ENCODE measurements at places on chromosomes 3 and 15.

DNA sequence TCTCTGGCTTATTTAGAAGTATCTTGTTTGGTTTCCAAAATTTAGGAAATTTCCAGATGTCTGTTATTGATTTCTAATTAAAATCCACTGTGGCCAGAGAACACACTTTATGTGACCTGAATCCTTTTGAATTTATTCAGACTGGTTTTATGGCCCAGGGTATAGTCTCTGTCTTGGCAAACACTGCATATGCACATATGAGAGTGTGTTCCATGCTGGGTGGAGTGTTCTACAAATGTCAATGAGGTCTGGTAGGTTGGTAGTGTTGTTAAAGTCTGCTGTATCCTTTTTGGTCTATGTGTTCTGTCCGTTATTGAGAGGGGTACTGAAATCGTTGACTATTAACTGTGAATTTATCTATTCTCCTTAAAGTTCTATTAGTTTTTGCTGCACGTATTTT is 30.2 kb downstream of the PGPEP1L start:
- DNase-seq = no peak

- DNase-seq = no peak
These were observed 46.7 kb downstream of the EMC4 start for GRCh38 chr15:34271493-34271892.

GRCh38 chr15:59051873-59052861 is 52.8 kb upstream of the CCNB2 start:
- DNase-seq = no peak

GRCh38 chr3:151839313-151839631 is 25.4 kb downstream of the AADAC start:
- DNase-seq = no peak

DNA sequence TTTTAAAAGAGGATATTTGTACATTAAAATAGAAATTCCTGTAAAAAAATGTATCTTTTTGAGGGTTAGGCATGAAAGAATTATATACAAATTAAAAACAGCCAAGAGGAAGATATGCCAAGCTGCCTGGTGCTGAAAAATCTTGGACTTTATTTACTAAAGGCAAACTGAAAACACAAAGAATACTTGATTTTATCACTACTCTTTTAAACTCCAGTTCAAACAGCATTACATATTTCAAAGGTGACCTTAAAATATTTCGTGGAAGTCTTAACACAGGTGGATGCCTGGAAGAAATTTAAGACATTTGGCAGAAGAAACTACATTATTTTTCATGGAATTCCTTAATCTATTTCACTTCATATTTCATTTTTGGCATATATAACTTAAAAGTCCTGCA is 101.1 kb upstream of the SLC2A2 start:
- DNase-seq = no peak

- DNase-seq = peak; percentile 77
These were observed 202.6 kb downstream of the MEX3B start for GRCh38 chr15:81843226-81843625.

DNA sequence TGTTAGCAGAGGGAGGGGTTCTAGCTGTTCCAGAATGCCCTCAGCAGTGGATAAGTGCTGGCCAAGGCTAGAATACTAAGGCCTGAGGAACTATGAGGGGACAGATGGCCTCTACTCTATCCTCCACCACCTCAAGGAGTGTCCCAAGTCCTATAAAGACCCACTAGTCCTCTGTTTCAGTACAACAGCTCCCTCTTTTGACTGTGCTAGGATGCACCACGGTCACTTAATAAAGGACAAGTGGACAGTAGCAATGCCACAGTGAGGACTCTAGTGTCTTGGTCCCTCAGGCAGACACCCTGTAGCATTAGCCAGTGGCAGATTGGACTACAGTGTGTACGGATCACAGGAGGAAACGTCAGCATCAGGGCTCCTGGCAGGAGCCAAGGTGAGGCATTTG is 171.8 kb upstream of the PROK2 start:
- DNase-seq = no peak

GRCh38 chr3:123621186-123621849 is 36.5 kb upstream of the HACD2 start:
- DNase-seq = no peak

DNA sequence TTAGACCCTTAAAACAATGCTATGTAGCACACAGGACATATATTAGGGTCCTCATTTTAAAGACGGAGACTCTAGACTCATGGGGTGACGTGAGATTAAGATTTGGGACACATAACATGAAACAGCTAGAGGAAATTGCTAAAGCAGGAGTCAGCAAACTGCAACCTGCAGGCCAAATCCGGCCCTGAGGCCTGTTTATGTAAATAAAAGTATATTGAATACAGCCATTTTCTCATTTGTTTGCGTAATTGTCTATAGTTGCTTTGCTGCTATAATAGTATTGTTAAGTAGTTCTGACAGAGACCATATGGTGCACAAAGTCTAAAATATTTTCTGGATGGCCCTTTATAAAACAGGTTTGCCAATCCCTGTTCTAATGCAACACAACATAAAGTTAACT is 115.5 kb downstream of the TMCO5A start:
- peak; percentile 33 for DNase-seq

GRCh38 chr3:132980102-132980501 is 58.1 kb upstream of the TMEM108 start:
- DNase-seq = no peak

DNA sequence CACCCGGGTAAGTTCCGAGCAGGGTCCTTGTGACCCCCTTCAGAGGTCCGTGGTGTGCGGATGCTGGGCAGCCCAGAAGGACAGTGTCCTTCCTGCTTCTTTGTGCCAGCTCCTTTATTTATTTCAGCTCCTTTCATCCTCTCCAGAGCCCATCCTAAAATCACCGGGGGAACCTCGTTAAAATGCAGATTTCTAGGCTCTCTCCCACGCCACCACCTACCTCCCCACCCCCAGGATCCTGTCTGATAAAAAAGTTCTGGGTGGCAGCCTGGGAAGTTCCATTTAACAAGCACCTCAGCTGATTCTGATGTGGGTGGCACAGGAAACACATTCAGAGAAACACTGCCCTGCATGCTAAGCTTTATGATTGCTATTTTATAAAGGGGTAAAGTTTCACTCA is 12.5 kb upstream of the IGF1R start:
- DNase-seq = no peak

- DNase-seq = no peak
These were observed 34.2 kb upstream of the SSUH2 start for GRCh38 chr3:8678751-8679150.

DNA sequence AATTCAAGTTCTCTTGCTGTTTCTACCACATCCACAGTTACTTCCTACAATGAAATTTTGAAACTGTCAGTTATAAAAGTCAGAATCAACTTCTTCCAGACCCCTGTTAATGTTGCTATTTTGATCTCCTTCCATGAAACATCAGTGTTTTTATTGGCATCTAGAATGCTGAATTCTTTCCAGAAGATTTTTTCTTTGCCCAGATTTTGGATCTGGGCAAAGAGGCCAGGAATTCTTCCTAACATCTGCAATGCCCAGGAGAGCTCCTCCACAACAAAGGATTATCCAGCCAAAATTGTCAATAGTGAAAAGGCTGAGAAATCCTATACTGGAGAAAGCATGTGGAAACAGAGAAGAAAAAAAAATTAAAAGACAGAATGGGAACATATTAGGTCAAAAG is 75.5 kb downstream of the SERPINI1 start:
- DNase-seq = no peak

- no peak for DNase-seq
These were observed 1.2 kb downstream of the CPA3 start for GRCh38 chr3:148866261-148866660.

DNA sequence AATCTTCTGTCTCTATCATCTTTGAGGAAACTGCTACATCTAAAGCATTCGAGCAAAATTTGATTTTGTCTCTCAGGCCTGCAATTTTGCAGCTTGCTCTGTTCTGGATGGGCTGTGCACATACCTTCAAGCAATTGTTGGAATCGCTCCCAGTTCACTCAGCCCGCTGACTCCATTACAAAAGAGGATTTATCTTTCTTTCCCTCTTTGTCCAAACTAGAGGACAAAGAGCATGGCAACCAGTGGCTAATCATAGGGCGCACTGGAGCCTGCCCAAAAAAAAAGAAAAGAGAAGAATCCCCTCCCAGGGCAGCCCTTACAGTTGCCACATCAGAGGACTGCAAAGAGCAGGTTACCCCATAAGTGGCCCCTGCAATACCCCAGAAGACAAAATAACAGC is 49.0 kb upstream of the DUT start:
- no peak for DNase-seq

- DNase-seq = no peak
These were observed 403.1 kb upstream of the EPHA3 start for GRCh38 chr3:88704338-88704737.

- no peak for DNase-seq
These were observed 5.4 kb upstream of the ABHD17C start for GRCh38 chr15:80689716-80690115.

DNA sequence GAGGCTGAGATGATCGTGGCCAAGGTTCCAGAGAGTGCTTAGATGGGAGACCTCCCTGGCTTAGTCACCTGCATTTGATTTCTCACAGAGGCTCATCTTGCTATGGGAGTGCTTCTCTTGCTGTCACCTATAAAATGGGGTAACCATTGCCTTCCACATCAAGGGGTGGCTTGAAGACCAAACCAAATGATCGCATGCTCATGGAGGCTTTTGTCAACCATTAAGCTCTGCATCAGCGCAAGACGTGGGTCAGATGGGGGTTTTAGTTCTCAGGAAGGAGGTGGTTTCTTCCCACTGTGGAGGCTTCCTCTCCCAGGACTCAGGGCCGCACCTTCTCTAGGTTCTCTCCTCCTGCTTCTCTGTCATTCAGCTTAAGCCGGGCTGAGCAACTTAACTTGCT is 27.4 kb upstream of the NOX5 start:
- DNase-seq = no peak

DNA sequence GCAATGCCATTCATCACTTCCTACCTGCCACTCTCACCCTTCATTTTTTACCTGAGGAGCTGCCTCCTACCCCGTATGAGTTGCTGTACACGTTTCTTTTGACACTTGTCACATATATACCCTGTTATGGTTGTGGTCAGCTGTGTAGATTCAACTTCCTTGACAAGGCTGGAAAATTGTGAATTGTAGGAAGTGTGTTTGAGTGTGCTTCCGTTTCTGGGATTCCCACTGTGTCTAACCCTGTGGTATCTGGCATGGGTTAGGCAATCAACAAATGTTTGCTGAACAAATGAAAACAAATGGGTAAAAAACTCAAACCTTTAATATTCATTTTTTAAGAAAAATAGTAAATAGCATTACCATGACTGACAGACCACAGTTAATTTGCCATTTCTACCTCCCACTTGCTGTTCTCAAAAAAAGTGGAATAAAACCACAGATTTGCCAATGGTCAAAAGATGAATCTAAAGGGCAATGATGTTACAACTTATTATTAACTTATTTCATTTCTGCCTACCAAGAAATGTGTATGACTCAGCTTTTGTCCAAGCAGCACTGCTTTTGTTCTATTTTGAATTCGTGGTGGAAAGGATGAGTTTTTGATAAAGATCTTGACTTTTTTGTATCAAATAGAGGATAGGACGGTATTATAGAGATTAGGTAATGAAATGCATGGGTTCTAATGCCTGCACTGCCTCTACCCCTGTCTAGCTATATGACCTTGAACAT is 404.6 kb downstream of the LPP start:
- DNase-seq = no peak

GRCh38 chr3:182284793-182285192 is 508.5 kb upstream of the ATP11B start:
- DNase-seq = no peak

DNA sequence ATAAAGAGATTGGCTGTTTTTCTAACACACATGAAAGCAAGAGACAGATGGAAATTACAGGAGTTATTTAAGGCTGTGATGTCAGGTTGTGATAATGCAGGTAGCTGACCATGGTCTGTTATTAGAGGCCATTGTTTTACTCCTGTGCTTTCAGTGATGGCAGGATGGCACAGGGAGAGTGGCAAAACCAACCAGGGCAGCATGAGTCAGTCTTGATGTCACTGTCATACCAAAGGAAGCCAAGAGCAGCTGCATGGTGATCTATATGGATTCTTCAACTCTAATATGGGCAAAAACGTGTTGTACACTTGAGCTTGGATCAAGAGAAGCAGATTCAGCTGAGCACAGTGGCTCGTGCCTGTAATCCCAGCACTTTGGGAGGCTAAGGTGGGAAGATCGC is 91.8 kb upstream of the LMOD3 start:
- no peak for DNase-seq

DNA sequence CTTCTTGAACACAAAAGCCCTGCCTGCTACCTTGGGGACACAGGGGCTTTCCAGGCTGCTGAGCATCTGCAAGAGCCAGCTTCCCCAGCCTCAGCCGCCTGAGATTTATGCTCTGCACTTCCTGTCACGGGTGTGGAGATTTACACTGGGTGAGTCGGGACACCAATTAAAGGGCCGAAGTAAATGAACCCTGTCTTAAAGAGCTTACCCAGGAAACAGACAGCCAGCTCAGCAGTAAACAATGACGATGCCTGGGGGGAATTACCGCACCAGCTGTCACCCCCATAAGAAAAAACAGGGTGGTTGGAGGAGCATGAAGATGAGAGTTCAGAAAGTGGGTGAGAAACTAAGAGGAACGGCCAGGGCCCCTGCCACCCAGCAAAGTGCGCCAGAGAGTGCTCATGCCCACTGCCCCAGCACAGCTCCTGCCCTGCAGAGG is 37.5 kb upstream of the IQSEC1 start:
- peak; percentile 97 for DNase-seq

DNA sequence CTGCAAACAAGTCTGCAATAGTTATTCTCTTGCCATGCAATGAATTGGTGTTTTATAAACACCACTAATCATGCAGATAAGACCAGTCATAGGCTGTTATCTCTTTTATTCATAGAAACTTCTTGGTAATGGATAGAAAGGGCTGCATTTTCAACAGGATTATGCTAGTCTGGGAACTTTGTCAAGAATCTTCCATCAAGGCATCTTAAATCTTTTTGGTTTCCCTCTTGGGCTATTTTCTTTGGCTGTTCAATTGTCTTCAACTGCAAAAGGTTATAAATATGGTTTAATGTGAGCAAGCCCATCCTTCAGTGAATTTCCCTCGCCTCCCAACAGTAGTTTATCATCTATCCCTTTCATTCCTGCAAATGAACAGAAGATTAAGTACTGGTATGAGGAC is 59.0 kb upstream of the MINAR1 start:
- no peak for DNase-seq

DNA sequence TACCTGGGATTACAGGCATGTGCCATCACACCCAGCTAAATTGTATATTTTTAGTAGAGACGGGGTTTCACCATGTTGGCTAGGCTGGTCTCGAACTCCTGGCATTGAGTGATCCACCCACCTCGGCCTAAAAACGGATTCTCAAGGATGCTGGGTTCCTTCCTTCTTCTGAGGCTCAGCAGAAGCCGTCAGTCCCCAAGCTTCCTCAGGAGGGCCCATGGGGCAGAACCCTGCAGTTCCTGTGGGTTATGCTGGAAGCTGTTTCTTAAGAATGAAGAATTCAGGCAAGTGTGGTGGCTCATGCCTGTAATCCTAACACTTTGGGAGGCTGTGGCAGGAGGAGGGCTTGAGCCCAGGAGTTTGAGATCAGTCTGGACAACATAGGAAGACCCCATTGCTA is 29.0 kb upstream of the ZNF710 start:
- DNase-seq = no peak

DNA sequence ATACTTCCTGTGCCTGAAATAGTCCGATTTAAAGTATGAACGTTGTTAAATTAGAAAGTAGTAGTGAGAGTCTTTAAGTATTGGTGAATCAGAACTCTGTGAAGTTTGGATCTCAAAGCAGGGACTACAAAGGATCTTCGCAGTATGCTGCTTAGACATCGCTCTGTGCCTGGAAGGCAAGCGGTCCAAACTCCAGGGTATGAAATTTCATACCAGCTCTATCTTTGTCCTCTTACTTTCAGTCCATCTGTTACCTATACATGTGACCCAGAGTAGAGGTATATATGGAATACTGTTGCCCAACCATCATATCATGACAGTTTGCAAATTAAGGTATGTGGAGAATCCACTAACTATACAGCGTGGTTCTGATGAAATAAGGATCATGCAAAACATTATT is 34.5 kb downstream of the VPS8 start:
- no peak for DNase-seq
